CD4-positive, CD25-positive, alpha-beta regulatory T cell (primary cell): ENCODE measurements at places on chromosomes 3 and 15. TPM values are rescaled to one million over a fixed set of nuclear protein-coding genes. Genes with fewer than 3 reads are reported as not detected.

The FAM107A gene
- total RNA-seq = not detected

DNA sequence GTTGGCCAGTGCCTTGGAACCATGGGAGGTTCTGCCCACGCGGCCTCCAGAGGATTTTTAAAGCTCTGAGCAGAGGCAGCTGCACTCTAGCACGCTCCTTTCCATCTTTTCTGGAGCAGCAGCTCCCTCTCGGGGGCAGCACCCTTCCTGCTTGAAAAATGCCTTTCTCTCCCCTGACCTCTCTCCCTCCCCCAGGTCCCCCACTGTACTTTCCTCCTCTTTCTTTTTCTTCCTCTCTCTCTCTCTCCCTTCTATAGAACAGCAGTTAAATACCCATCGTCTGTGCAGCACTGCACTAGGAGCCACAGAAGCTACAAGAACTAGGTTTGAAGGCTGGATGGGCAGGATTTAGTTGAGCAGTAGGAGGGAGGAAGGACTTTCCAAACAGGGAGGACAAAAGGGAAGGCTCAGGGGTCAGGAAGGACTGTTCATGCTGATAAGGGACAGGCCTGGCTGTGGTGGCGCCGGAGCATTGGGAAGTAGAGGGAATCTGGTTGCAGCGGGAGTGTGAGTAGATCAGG lies 4.4 kb downstream of the ALPK3 start:
- no peak for DNase-seq
- H3K4me1 ChIP-seq = peaks cover 13% of the 10 kb centered on the region
- no peak overlapping the region for H3K27ac ChIP-seq
- H3K4me3 ChIP-seq = no peak overlapping the region
- H3K27me3 ChIP-seq = no peaks in the 10 kb centered on the region

The DUOXA2 gene
- not detected for total RNA-seq

GRCh38 chr15:65058394-65059368 lies 9.1 kb downstream of the RASL12 start:
- H3K4me3 ChIP-seq = no peak overlapping the region
- H3K27ac ChIP-seq = no peak overlapping the region
- DNase-seq = no peak
- H3K4me1 ChIP-seq = no peaks in the 10 kb centered on the region

The CPEB1 gene
- total RNA-seq = not detected

- no peak for DNase-seq
- H3K36me3 ChIP-seq = peaks cover 72% of the 10 kb centered on the region
- no peaks in the 10 kb centered on the region for H3K4me1 ChIP-seq
- H3K27ac ChIP-seq = no peak overlapping the region
- H3K27me3 ChIP-seq = no peaks in the 10 kb centered on the region
- no peak overlapping the region for H3K4me3 ChIP-seq
Measured at GRCh38 chr15:67181221-67181639, 73.2 kb downstream of the AAGAB start.

The RHCG gene
- total RNA-seq = not detected

DNA sequence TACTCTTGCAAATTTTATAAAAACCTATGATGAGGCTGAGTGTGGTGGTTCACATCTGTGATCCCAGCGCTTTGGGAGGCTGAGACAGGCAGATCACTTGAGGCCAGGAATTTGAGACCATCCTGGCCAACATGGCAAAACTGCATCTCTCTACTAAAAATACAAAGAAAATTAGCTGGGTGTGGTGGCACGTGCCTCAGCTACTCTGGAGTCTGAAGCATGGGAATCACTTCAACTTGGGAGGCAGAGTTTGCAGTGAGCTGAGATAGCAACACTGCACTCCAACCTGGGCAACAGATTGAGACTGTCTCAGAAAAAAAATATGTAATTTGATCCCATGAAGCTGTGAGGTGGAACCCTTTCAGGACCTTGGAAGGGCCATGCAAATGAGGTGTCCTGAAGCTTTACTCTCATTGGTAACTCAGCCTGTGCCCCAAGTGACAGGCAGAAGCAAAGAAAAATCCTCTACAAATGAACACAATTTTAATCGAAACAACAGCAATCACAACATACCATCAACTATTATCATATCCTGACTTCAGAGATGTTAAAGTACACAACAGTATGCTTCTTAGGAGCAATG lies 84.6 kb upstream of the CDV3 start:
- H3K4me3 ChIP-seq = peak overlapping the region; percentile 79
- no peaks in the 10 kb centered on the region for H3K27me3 ChIP-seq
- peak overlapping the region; percentile 80 for H3K27ac ChIP-seq
- no peaks in the 10 kb centered on the region for H3K36me3 ChIP-seq
- no peak for DNase-seq

The GTPBP8 gene
- 17.0 TPM for total RNA-seq

- H3K4me1 ChIP-seq = no peaks in the 10 kb centered on the region
- no peaks in the 10 kb centered on the region for H3K27me3 ChIP-seq
- H3K27ac ChIP-seq = no peak overlapping the region
- no peak overlapping the region for H3K4me3 ChIP-seq
Measured at GRCh38 chr3:54888873-54889272, 39.0 kb downstream of the LRTM1 start.

The CPNE9 gene
- not detected for total RNA-seq

GRCh38 chr15:92624401-92624991 lies 31.1 kb downstream of the FAM174B start:
- H3K27ac ChIP-seq = peak overlapping the region; percentile 8
- no peak overlapping the region for H3K4me3 ChIP-seq
- peaks cover 4% of the 10 kb centered on the region for H3K4me1 ChIP-seq
- no peak for DNase-seq

GRCh38 chr15:79185199-79185598 lies 94.6 kb upstream of the RASGRF1 start:
- no peak overlapping the region for H3K27ac ChIP-seq
- no peaks in the 10 kb centered on the region for H3K36me3 ChIP-seq
- DNase-seq = no peak
- H3K27me3 ChIP-seq = no peaks in the 10 kb centered on the region
- H3K4me1 ChIP-seq = no peaks in the 10 kb centered on the region

The ATG7 gene
- total RNA-seq = 42.2 TPM

DNA sequence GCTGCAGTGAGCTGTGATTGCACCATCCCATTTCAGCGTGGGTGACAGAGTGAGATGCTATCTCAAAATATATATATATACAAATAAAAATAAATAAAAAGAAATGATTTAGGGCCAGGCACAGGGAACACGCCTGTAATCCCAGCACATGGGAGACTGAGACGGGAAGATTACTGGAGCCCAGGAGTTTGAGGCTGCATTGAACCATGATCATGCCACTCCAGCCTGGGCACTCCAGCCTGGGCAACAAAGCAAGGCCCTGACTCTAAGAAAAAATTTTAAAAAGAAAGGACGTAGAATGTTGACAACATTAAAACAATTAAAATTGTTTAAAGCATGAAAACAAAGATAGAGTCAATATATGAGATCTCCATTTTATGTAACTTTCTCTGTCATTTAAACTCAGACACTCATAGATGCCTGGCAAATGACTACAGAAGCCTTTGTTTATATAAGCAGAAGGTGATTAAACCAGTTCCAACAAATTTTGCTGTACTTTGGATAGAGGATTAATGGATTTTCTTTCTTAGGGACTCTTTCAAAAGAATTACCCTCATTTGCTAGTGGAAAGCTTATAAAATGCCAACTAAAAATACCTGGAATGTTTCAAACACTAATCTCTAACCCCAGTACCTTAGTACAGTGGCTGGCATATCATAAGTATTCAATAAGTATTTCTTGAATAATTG lies 10.7 kb upstream of the TRPM7 start:
- no peak overlapping the region for H3K4me3 ChIP-seq
- H3K4me1 ChIP-seq = no peaks in the 10 kb centered on the region
- H3K27me3 ChIP-seq = no peaks in the 10 kb centered on the region

DNA sequence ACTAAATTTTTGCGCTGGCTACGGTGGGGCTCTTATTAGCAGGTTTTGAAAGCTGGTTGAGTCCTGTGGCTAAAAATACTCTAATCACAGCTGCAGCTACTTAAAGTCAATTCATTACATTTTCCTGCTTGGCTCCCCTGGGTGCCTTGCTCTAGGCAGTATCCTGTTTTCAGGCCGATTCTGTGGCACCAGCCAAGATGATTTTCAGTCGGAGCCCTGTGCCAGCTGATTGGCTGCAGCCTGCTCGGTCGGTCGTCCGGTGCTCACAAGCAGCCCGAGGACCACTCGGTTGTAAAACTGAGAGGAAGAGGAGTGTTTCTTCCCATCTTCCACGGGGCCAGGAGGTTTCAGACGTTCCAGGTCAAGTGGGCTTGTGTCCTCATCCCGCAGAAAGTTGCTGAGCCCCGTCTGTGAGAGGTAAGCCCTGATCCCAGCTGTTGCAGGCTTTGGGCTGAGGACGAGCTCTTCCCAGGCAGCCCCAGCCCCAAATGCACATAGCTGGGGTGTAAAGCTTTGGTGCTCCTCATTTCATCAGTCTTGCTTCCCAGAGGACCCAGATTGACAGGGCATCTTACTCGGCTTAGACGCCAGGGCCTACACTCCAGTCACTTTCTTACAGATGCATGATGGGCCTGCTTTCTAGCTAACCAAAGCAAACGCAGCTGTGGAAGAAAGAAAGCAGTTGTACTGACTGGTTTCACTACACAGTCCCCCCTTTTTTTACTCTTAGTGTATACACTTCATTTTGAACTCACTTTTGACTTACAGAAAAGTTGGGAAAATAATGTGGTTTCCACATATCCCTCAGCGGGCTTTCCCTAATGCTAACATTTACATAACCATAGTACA lies 15.9 kb downstream of the LYSMD4 start:
- H3K4me3 ChIP-seq = no peak overlapping the region
- no peaks in the 10 kb centered on the region for H3K27me3 ChIP-seq

The TMA7 gene
- 248 TPM for total RNA-seq

The CNTN3 gene
- not detected for total RNA-seq
